CD4-positive, alpha-beta T cell (primary cell): ENCODE measurements at places on chromosomes 16 and 17. TPM values are rescaled to one million over a fixed set of nuclear protein-coding genes. Genes with fewer than 3 reads are reported as not detected.

NAGS gene
- total RNA-seq: 0.56 TPM

ITGAD gene
- total RNA-seq: not detected

CRHR1 gene
- total RNA-seq: not detected

RARA gene
- 114 TPM for total RNA-seq

PFAS gene
- 23.0 TPM for total RNA-seq

GSDMA gene
- not detected for total RNA-seq

NPW gene
- total RNA-seq: not detected

SOX8 gene
- 2.3 TPM for total RNA-seq

ZPBP2 gene
- total RNA-seq: not detected

GRCh38 chr17:56038131-56038530 is 115.1 kb upstream of the ANKFN1 start:
- no peak for DNase-seq
- H3K27ac ChIP-seq: no peak overlapping the region
- no peak overlapping the region for H3K4me3 ChIP-seq

DNA sequence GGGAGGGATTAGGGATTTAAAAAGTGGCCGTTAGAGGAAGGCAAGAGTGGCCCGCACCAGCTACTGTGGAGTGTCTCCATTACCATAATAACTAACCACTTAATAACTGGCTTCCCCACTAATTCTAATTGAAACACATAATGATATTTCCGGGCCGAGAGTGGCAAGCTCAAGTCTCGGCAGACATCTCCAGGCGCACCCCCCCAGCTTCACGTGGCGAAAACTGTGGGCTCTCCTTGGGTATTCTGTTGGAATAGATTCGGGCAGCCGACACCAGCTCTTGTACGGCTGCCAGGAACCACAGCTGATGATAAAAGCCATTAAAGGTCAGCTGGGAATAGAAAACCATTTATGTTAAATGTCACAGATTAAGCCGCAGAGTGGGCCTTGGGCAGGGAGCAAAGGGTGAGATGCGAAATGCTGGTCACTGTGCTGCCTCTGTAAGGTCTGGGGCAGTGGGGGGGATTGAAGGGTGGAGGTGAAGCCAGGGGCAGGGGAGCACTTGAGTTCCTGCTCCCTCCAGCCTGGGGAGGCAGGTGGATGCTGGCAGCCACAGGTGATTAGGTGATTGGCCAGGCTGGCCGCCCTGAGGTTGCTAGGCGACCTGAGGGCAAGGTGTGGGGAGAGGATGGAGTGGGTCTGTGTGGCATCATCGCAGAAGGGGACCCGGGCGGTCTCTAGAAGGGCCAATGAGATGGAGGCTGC is 115.6 kb upstream of the SDK2 start:
- H3K4me3 ChIP-seq: no peak overlapping the region
- no peaks in the 10 kb centered on the region for H3K27me3 ChIP-seq
- H3K36me3 ChIP-seq: no peaks in the 10 kb centered on the region
- no peak overlapping the region for H3K27ac ChIP-seq
- H3K4me1 ChIP-seq: peaks cover 14% of the 10 kb centered on the region

GRCh38 chr16:27197004-27197403 is 6.3 kb upstream of the KDM8 start:
- peaks cover 75% of the 10 kb centered on the region for H3K4me1 ChIP-seq
- H3K36me3 ChIP-seq: no peaks in the 10 kb centered on the region
- no peak for DNase-seq
- H3K4me3 ChIP-seq: no peak overlapping the region
- H3K27ac ChIP-seq: peak overlapping the region; percentile 24

GRCh38 chr16:59909262-59909661 is 1175.1 kb upstream of the GOT2 start:
- DNase-seq: no peak
- no peaks in the 10 kb centered on the region for H3K4me1 ChIP-seq
- no peaks in the 10 kb centered on the region for H3K27me3 ChIP-seq

DNA sequence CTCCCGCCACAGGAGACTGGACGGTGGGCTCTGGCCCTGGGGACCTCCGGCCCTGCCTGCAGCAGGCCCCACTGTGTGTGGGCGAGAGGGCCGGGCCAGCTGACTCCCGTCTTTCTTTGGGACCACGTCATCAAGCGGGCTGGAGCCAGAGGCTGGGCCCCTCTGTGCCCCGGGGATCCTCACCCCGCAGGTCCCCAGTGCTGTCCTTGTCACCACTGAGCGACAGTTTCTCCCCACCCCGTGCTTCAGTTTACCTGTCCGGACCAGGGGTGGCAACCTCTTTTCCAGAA is 181.9 kb upstream of the ZNF469 start:
- H3K36me3 ChIP-seq: no peaks in the 10 kb centered on the region
- no peaks in the 10 kb centered on the region for H3K4me1 ChIP-seq
- no peak for DNase-seq

DNA sequence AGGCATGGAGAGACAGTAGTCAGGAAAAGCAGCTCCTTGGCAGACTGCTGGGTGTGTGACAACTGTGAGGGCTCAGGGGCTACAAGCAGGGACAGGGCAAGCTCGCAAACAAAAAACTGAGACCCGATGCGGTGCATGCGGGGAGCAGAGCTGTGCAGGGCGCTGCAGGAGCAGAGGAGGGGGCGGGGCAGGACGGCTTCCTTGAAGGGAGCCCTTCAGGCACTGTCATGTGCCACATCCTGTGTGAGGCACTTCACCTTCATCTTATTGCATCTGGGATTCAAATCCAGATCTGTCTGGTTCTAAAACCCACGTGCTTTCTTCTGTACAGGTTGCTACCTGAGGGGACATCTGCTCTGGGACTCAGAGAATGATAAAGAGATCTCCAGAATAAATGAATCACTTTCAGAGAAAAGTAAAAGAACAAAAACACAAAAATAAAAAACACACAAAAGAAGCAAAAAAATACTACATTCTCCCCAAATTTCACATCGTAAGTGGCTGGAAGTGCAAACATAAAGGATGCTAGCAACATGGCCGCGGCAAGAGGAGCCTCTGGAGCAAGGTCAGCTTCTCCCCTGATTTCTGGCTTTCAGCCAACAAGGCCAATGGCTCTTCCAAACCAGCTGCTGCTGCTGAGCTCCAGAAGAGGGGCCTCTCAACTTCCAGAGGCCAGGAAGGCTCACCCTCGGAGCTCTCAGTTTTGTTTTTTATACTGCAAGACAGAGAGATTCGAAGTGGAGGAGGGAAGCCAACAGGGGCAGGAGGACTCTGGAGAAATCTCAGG is 14.2 kb downstream of the LYRM9 start:
- H3K27me3 ChIP-seq: no peaks in the 10 kb centered on the region
- H3K4me1 ChIP-seq: peaks cover 18% of the 10 kb centered on the region
- peak; percentile 31 for DNase-seq
- H3K36me3 ChIP-seq: no peaks in the 10 kb centered on the region
- no peak overlapping the region for H3K27ac ChIP-seq

- H3K27ac ChIP-seq: no peak overlapping the region
- H3K36me3 ChIP-seq: no peaks in the 10 kb centered on the region
- no peak overlapping the region for H3K4me3 ChIP-seq
- peaks cover 20% of the 10 kb centered on the region for H3K4me1 ChIP-seq
- no peaks in the 10 kb centered on the region for H3K27me3 ChIP-seq
These were observed 2.8 kb downstream of the RAPGEFL1 start for GRCh38 chr17:40179923-40180659.
